Activated T-cell treated with anti-CD3 and anti-CD28 coated beads, Interleukin-2, amount 50 U/mL, for 24 hours (primary cell): ENCODE measurements at places on chromosomes 12 and 14.

- no peak for DNase-seq
Observed at GRCh38 chr12:75481013-75481705, 604 bp downstream of the GLIPR1 start.

- DNase-seq: no peak
Observed at GRCh38 chr12:105445249-105445648, 114.8 kb downstream of the C12orf75 start.

- no peak for DNase-seq
Observed at GRCh38 chr14:74663884-74664283, 49.0 kb downstream of the AREL1 start.

- DNase-seq: no peak
Observed at GRCh38 chr14:68279777-68280233, 460.2 kb downstream of the RAD51B start.

DNA sequence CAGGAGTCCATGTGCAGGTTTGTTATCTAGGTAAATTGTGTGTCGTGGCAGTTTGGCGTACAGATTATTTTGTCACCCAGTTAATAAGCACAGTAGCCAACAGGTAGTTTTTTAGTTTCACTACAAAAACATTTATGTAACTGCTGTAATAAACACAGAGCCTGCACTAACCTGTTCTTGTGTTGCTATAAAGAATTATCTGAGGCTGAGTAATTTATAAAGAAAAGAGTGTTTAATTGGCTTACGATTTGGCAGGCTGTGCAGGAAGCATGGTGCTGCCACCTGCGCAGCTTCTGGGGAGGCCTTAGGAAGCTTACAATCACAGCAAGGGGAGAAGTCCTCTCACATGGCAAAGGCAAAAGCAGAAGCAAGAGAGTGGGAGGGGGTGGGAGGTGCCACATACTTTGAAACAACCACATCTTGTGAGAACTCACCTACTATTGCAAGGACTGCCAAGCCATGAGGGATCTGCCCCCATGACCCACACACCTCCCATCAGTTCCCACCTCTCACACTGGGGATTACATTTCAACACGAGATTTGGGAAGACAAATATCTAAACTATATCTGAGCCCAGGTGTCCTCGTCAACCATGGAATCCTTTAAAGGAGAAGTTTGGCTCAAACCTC is 266.4 kb upstream of the GRIP1 start:
- DNase-seq: no peak

- DNase-seq: no peak
Observed at GRCh38 chr12:116727891-116728290, 10.0 kb downstream of the SPRING1 start.

DNA sequence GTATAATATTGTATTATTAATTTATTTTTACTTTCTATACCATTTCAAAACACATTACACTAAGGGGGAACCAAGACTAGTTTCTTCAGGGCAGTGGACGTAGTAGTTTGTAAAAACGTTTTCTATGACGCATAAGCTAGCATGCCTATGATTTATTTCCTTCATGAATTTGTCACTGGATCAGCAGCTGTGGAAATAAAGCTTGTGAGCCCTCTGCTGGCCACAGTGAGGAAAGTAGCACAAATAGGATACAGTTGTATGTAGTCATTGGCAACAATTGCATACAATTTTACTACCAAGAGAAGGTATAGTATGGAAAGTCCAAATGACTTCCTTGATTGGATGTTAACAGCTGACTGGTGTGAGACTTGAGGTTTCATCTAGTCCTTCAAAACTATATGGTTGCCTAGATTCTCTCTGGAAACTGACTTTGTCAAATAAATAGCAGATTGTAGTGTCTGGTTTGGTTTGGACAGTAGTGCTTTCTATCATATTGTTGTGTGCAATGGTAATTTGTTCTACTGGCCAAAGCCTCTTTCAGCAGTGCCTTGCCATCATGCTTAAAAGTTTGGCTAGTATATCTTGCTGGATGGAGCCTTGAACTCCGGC is 24.3 kb upstream of the PLEKHD1 start:
- peak; percentile 51 for DNase-seq

DNA sequence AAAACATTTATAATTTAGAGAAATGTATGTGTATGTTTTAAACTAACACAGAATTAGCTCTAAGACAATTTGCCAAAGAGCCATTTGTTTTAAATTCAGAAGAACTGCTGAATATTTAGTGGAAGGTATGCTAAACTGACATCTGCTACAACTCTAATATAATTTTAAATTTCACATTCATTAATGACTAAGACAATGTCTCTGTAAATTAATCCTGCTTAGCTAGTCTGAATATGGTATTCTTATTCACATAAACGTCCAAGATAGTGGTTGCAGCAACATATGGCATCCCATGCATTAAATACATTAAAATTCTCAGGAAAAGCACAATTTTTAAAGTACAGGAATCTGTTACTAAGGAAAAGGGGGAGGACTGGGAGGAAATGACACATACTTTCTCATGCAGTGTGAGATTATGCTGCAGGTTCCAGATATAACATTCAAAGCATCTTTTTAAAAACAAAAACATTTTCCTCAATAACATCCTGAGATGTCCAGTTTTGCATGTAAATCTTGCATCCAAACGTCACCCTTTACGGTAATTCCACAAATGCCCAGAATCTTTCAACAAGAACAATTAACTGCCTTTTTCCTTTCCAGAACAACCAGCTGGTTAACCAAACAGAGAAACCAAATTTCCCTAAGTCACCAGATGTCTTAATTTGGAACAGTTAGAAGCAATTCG is 26.9 kb downstream of the WDR89 start:
- DNase-seq: no peak

- DNase-seq: no peak
Observed at GRCh38 chr12:100128512-100128908, 14.2 kb downstream of the BLTP3B start.
